ENCODE measurements at places on chromosomes 7 and 10. TPM values are rescaled to one million over a fixed set of nuclear protein-coding genes. Genes with fewer than 3 reads are reported as not detected.

- H3K36me3 ChIP-seq: no peaks in the 10 kb centered on the region
- no peak overlapping the region for H3K4me3 ChIP-seq
- DNase-seq: no peak
- no peaks in the 10 kb centered on the region for H3K27me3 ChIP-seq
- H3K27ac ChIP-seq: no peak overlapping the region
These were observed 217.6 kb downstream of the MLLT10 start for GRCh38 chr10:21751341-21752310.

Gene TCAF1
- 9.6 TPM for total RNA-seq

DNA sequence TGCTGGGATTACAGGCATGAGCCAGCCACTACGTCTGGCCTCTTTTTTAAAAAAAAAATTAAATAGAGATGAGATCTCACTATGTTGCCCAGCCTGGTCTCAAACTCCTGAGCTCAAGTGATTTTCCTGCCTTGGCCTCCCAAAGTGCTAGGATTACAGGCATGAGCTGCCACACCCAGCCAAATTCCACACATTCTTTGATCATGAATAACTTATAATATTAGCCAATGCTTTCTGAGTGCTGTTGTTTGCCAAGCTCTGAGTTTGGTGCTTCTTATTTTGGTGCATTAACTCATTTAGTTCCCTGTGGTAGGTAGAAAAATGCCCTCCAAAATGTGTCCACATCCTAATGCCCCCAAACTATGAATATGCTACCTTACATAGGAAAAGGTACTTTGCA lies 47.2 kb upstream of the MKI67 start:
- H3K27me3 ChIP-seq: peaks cover 16% of the 10 kb centered on the region
- DNase-seq: no peak
- H3K4me1 ChIP-seq: no peaks in the 10 kb centered on the region
- no peaks in the 10 kb centered on the region for H3K36me3 ChIP-seq
- H3K4me3 ChIP-seq: no peak overlapping the region

GRCh38 chr10:64011912-64012714 lies 490.9 kb downstream of the REEP3 start:
- no peaks in the 10 kb centered on the region for H3K27me3 ChIP-seq
- DNase-seq: no peak
- H3K36me3 ChIP-seq: no peaks in the 10 kb centered on the region
- no peak overlapping the region for H3K4me3 ChIP-seq
- H3K4me1 ChIP-seq: no peaks in the 10 kb centered on the region
- H3K27ac ChIP-seq: no peak overlapping the region

DNA sequence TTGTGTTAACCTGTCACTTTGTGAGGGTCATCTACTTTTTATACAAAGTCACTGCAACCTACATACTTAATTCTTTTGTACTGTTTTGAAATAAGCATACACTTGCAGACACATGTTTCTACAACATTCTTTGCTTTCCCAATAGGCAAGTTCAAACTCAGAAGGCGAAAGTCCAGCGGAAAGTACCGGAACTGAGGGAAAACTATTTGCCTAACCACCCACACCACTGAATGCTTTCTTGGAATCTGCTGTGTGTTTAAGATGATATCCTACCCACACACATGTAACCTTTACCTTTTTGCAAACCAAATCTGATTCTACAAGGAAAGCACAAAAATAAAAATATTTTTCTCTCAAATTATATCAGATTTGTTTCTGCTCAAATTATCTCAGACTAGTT lies 139.4 kb upstream of the AGR3 start:
- peaks cover 16% of the 10 kb centered on the region for H3K4me1 ChIP-seq
- DNase-seq: no peak
- H3K27ac ChIP-seq: no peak overlapping the region
- H3K4me3 ChIP-seq: no peak overlapping the region
- H3K36me3 ChIP-seq: no peaks in the 10 kb centered on the region
- H3K27me3 ChIP-seq: no peaks in the 10 kb centered on the region

GRCh38 chr10:100551196-100551595 lies 15.5 kb downstream of the HIF1AN start:
- no peaks in the 10 kb centered on the region for H3K4me1 ChIP-seq
- H3K27ac ChIP-seq: no peak overlapping the region
- H3K36me3 ChIP-seq: peaks cover 58% of the 10 kb centered on the region
- H3K27me3 ChIP-seq: no peaks in the 10 kb centered on the region

GRCh38 chr7:64300641-64301405 lies 12.9 kb upstream of the ZNF736 start:
- H3K27me3 ChIP-seq: no peaks in the 10 kb centered on the region
- no peak overlapping the region for H3K27ac ChIP-seq
- H3K4me3 ChIP-seq: no peak overlapping the region
- no peaks in the 10 kb centered on the region for H3K36me3 ChIP-seq
- no peaks in the 10 kb centered on the region for H3K4me1 ChIP-seq

- no peaks in the 10 kb centered on the region for H3K27me3 ChIP-seq
- H3K4me3 ChIP-seq: no peak overlapping the region
- no peak for DNase-seq
- no peaks in the 10 kb centered on the region for H3K36me3 ChIP-seq
These were observed 53.5 kb upstream of the APBB1IP start for GRCh38 chr10:26384600-26384999.

Gene SLC26A4
- 0.10 TPM for total RNA-seq

Gene TMEM270
- total RNA-seq: not detected

GRCh38 chr7:33050535-33051318 lies 11.8 kb downstream of the NT5C3A start:
- no peaks in the 10 kb centered on the region for H3K27me3 ChIP-seq
- H3K36me3 ChIP-seq: no peaks in the 10 kb centered on the region
- DNase-seq: peak; percentile 69

- H3K4me1 ChIP-seq: peaks cover 18% of the 10 kb centered on the region
- DNase-seq: no peak
- H3K27ac ChIP-seq: no peak overlapping the region
- H3K36me3 ChIP-seq: no peaks in the 10 kb centered on the region
- no peak overlapping the region for H3K4me3 ChIP-seq
- no peaks in the 10 kb centered on the region for H3K27me3 ChIP-seq
These were observed 40.0 kb downstream of the MICALL2 start for GRCh38 chr7:1419310-1419634.

Gene PRSS58
- not detected for total RNA-seq

GRCh38 chr7:114929570-114929969 lies 7.7 kb downstream of the MDFIC start:
- H3K4me1 ChIP-seq: peaks cover 96% of the 10 kb centered on the region
- peak overlapping the region; percentile 47 for H3K27ac ChIP-seq
- no peaks in the 10 kb centered on the region for H3K27me3 ChIP-seq
- peak overlapping the region; percentile 87 for H3K4me3 ChIP-seq
- no peak for DNase-seq

- no peaks in the 10 kb centered on the region for H3K36me3 ChIP-seq
- no peak for DNase-seq
- H3K4me1 ChIP-seq: no peaks in the 10 kb centered on the region
- H3K27me3 ChIP-seq: no peaks in the 10 kb centered on the region
- H3K4me3 ChIP-seq: no peak overlapping the region
- no peak overlapping the region for H3K27ac ChIP-seq
These were observed 582.1 kb upstream of the DPP6 start for GRCh38 chr7:153470004-153470671.

Gene PKD2L1
- total RNA-seq: not detected

GRCh38 chr7:22444181-22444971 lies 55.6 kb downstream of the STEAP1B start:
- H3K4me3 ChIP-seq: no peak overlapping the region
- no peak for DNase-seq
- H3K27ac ChIP-seq: no peak overlapping the region
- H3K27me3 ChIP-seq: peaks cover 3% of the 10 kb centered on the region

DNA sequence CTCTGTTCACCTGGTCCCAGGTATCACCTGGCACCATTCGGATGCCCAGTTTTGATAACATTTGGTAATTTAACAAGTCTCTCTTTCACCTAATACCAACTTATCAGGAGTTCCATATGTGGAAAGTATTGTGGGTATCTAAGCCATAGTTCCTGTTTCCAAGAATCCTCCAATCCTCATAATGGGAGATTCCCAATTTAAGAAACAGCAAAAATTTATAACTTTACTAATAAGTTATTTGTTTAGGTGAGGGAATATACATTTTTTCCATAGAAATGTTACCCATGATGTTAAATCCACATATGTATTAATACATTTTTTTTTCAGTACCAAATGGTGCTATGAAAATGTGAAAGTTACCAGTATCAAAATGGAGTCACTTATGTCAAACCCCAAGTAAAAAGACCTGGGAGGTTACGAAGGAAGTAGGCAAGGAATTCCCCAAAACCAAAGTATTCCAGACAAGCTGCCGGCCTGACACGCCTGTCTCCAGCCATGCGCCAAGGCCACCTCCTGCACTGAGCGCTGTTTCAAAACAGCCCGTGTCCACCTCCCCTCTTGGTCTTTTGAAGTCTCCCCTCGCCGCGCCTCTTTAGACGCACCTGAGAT lies 44.8 kb downstream of the PRKCQ start:
- H3K4me1 ChIP-seq: peaks cover 62% of the 10 kb centered on the region
- H3K36me3 ChIP-seq: peaks cover 15% of the 10 kb centered on the region
- H3K27me3 ChIP-seq: no peaks in the 10 kb centered on the region
- H3K4me3 ChIP-seq: no peak overlapping the region

Gene ADAM8
- total RNA-seq: 148 TPM

DNA sequence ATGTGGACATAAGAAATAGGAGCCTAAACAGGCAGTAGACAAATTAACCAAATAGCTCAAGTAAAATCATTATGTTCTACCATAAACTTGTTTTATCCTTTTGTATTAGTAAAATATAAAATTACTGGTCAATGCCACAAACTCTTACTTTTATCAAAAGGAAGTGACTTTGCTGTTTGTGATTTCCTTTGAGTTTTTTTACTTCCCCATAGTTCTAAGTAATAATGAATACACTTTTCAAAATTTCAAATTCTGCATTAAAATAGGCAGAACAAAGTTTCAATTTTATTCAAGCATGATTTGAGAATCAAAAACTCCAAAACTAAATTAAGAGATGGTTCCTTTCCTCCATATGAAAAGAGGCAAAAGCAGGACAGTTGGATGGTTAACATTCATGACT lies 139.7 kb upstream of the ABCB5 start:
- no peaks in the 10 kb centered on the region for H3K36me3 ChIP-seq
- H3K4me1 ChIP-seq: no peaks in the 10 kb centered on the region
- H3K27ac ChIP-seq: no peak overlapping the region
- no peak for DNase-seq
- no peaks in the 10 kb centered on the region for H3K27me3 ChIP-seq

GRCh38 chr10:106181501-106181900 lies 983.0 kb downstream of the SORCS1 start:
- DNase-seq: no peak
- H3K4me3 ChIP-seq: no peak overlapping the region
- no peak overlapping the region for H3K27ac ChIP-seq
- no peaks in the 10 kb centered on the region for H3K27me3 ChIP-seq
- no peaks in the 10 kb centered on the region for H3K4me1 ChIP-seq

GRCh38 chr7:5492636-5493020 lies 69.0 kb upstream of the TNRC18 start:
- H3K4me1 ChIP-seq: peaks cover 10% of the 10 kb centered on the region
- DNase-seq: no peak
- no peak overlapping the region for H3K4me3 ChIP-seq
- no peaks in the 10 kb centered on the region for H3K36me3 ChIP-seq
- no peak overlapping the region for H3K27ac ChIP-seq

GRCh38 chr10:131316321-131317075 lies 5.0 kb upstream of the TCERG1L start:
- no peak overlapping the region for H3K27ac ChIP-seq
- H3K36me3 ChIP-seq: no peaks in the 10 kb centered on the region
- H3K4me3 ChIP-seq: no peak overlapping the region
- H3K4me1 ChIP-seq: peaks cover 5% of the 10 kb centered on the region

GRCh38 chr10:14879124-14879927 lies 660 bp downstream of the SUV39H2 start:
- H3K27me3 ChIP-seq: no peaks in the 10 kb centered on the region
- peak overlapping the region; percentile 83 for H3K4me3 ChIP-seq
- peaks cover 28% of the 10 kb centered on the region for H3K4me1 ChIP-seq
- H3K27ac ChIP-seq: peak overlapping the region; percentile 62
- peak; percentile 45 for DNase-seq

DNA sequence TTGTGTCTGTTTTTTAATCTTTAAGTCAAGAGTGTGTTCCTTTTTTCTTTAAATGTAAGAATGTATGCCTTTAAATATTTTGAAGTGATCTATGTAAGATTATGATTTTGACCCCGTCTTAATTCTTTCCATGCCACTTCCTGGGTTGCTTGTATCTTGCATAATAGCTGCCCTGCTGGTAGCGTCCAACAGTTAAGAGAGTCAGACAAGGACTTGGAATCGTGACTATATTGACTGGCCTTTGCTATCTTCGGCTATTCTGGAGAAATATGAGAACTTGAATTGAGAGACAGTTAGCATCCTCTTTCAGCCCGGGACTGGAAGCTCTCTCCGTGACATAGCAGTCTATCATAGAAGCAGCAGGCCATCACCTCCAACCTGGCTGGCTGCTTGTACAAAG lies 13.0 kb downstream of the NRP1 start:
- H3K4me1 ChIP-seq: no peaks in the 10 kb centered on the region
- no peak overlapping the region for H3K4me3 ChIP-seq
- DNase-seq: no peak
- H3K36me3 ChIP-seq: no peaks in the 10 kb centered on the region
- peaks cover 7% of the 10 kb centered on the region for H3K27me3 ChIP-seq
- H3K27ac ChIP-seq: no peak overlapping the region

Gene RNF32
- 0.81 TPM for total RNA-seq

Gene HELLS
- 47.7 TPM for total RNA-seq

DNA sequence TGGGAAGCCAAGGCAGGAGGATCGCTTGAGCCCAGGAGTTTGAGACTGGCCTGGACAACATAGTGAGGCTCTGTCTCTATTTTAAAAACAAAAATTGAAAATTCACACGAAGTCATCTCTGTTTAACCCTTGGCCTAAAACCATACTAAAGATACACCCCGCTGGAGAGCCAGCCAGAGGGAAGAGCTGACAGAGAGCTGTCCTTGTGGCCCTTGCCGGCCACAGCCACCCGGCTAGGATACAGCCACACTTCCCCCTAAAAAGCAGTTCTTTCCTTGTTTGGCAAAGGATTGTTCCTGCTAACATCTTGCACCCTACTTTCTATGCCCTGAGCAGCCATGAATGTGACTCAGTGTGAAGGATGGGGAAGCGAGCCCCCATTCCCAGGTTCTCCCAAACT lies 49.6 kb downstream of the SH3PXD2A start:
- no peak overlapping the region for H3K4me3 ChIP-seq
- DNase-seq: no peak
- H3K4me1 ChIP-seq: peaks cover 21% of the 10 kb centered on the region
- no peak overlapping the region for H3K27ac ChIP-seq
- H3K27me3 ChIP-seq: no peaks in the 10 kb centered on the region
- H3K36me3 ChIP-seq: no peaks in the 10 kb centered on the region

Gene CALN1
- 0.52 TPM for total RNA-seq

GRCh38 chr10:1642600-1643160 lies 94.6 kb downstream of the ADARB2 start:
- DNase-seq: no peak
- no peak overlapping the region for H3K4me3 ChIP-seq
- H3K36me3 ChIP-seq: no peaks in the 10 kb centered on the region
- H3K4me1 ChIP-seq: no peaks in the 10 kb centered on the region
- no peak overlapping the region for H3K27ac ChIP-seq

- H3K27ac ChIP-seq: no peak overlapping the region
- DNase-seq: no peak
- H3K4me1 ChIP-seq: peaks cover 5% of the 10 kb centered on the region
- no peaks in the 10 kb centered on the region for H3K36me3 ChIP-seq
- H3K4me3 ChIP-seq: no peak overlapping the region
These were observed 10.4 kb upstream of the ELFN1 start for GRCh38 chr7:1659696-1660095.
